Nephron progenitor cell (in vitro differentiated cells): ENCODE measurements at places on chromosomes 7 and 10.

- DNase-seq: no peak
These were observed 71.5 kb downstream of the IDE start for GRCh38 chr10:92502296-92502808.

GRCh38 chr7:114660126-114660486 is 245.5 kb downstream of the FOXP2 start:
- no peak for DNase-seq

DNA sequence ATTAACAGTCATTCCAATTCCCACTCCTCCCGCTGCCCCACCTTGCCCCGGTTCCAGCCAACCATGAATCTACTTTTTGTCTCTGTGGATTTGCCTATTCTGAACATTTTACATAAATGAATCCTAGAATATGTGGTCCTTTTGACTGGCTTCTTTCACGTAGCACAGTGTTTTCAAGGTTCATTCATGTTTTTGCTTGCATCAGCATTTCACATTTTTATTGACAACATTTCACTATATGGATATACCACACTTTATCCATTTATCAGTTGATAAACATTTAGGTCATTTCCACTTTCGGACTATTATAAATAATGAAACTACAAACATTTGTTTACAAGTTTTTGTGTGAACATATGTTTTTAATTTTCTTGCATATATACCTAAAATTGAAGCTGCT is 182.0 kb downstream of the ZNF248 start:
- DNase-seq: no peak

DNA sequence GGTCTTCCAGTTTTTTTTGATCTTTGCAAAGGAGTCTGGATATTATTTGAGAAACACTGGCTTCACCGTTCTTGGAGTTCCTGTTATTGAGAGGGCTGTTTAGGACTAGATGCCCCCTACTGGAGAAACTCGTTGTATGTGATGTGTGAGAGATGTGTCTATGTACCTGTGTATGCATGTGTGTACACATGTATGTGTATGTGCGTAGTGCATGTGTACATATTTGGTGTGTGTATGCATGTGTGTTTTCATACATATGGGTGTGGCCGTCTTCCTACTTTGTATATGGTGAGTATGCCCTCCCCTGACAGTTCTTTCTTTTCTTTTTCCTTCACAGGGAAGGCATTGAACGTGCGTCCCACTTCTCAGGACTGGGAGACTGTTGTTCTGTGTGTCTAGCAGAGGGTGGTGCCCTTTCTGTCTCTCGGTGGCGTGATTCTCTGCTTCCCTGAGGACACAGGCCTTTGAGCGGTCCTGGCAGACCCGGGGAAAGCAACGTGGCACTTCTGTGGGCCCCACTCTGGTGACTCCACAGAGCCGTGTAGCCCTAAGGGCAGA is 3.0 kb upstream of the CALHM3 start:
- DNase-seq: no peak

- no peak for DNase-seq
These were observed 54.4 kb downstream of the ADCYAP1R1 start for GRCh38 chr7:31106303-31107105.

DNA sequence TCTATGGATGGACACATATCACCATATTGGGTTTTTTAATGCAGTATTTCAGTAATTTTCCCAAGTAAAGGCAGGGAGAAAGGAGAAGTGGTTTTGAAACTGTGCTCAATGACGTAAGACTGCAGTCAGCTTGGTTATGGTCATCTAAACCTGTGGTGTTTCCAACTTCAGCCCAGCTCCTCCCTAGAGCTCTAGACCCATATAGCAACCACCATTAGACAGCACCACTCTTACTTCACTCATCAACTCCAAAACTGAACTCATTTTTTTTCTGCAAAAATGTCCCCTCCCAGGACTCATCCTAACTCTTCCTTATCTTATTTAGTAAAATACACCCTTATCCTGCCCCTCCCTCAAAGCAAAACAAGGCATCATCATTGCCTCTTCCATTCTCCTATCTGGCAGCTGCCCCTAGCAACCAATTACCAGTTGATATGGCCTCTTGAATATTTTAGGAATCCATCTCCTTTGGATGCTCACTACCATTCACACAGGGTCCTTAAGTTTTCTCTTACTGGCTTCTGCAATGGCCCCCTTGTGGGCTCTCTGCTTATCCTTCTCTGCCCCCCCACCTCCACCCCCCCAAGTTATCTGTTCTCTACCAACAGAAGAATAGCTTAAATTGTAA is 1.5 kb upstream of the RALA start:
- DNase-seq: no peak

- no peak for DNase-seq
These were observed 91.3 kb downstream of the PARD3 start for GRCh38 chr10:34723750-34724149.

DNA sequence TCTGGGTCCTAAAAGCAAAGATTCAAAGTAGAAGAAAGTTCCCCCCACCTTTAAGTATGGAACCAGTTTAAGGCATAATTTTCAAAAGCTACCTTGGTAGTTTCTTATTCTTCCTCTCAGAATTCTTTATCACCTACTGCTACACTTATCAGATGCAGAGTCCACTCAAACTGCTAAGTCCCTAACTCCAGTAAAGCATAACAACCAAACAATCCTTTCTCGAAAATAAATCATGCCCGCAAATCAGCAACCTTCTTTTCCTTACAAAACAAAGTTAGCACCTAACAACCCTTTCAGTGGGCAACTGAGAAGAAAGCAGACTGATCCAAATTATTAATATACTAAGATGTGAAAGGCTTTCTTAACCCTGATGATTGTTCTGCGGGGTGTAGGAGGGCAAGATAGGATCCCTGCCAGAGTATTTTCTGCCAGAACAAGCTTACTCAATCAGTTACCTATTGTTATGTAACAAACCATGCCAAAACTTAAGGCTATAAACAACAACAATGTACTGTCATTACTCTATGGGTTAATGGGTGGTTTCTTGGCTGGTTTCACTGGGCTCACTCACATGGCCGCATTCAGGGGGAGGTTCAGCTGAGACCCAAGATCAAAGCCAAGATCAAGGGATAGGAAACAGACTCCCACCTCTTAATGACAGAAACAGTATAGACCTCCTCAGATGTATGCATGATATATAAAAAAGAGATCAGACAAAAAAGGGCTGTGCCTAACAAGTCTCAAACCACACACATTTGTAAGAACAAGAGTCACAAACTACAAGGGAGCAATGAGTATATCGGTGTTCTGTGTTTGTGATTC is 42.0 kb downstream of the CCDC6 start:
- DNase-seq: no peak

GRCh38 chr7:111953611-111954010 is 252.6 kb downstream of the DOCK4 start:
- no peak for DNase-seq

GRCh38 chr7:100443096-100443840 is 7.0 kb upstream of the PPP1R35 start:
- DNase-seq: no peak

DNA sequence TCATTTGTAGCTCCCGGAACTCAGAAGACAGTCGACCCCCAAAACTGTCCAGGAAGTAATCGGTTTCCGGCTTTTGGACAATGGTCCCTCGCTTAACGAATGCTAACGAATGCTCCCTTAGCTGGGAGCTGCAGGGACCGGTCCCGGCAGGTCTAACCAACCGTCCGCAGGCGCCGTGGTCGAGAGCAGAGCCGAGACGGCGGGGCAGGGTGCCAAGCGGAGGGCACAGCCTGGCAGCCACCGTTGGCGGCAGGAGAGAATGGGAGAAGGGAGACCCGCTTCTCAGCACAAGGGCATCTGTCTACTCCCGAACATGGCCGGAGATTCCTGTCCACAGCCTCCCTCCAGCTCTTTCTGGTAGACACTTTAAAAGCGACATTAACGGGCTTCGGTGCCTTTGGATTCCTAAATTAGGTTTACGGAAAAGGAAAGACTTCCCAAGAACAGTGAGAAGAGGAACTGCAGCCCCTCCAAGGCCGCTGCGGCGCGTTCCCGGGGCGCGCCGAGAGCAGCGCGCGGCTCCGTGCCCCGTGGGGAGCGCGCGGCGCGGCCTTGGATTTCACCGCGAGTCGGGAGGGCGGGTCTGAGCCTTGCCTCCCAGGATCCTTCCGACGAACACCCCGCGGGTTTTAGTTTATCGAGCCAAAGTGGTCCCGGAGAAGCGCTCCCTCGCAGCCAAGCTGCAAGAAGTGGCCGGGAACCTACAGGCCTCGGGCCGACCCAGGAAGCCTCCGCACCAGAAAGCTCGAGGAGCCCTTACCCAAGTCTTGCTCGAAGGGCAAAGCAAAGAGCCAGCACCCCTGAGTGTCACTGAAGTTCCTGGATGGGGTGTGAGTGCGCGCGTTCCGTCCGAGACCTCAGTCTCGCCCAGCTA is 3.6 kb upstream of the TBX20 start:
- DNase-seq: peak; percentile 50

- DNase-seq: no peak
These were observed 163.3 kb upstream of the PRKCQ start for GRCh38 chr10:6743291-6743849.

DNA sequence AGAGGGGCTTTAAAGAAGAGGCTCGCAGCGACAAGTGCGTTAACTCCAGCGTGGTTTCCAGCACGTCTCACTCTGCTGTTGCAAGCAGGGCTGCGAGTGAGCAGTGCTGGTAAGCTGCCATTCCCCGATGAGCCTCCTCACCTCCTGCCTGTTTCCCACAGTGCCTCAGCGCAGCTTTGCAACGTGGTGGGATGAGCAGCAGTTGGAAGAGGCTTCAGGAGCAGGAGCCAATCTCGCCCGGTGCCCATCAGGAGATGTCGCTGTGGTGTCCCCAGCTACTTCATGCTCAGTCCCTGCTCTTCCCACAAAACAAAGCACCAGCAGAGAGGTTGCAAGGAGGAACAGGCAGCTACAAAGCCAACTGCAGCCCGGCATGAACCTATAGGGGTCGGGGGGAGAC is 2.4 kb upstream of the ADARB2 start:
- no peak for DNase-seq

- DNase-seq: no peak
These were observed 2.0 kb upstream of the DNAJC12 start for GRCh38 chr10:67839951-67840350.

GRCh38 chr10:91570220-91570619 is 62.7 kb downstream of the PPP1R3C start:
- DNase-seq: no peak

DNA sequence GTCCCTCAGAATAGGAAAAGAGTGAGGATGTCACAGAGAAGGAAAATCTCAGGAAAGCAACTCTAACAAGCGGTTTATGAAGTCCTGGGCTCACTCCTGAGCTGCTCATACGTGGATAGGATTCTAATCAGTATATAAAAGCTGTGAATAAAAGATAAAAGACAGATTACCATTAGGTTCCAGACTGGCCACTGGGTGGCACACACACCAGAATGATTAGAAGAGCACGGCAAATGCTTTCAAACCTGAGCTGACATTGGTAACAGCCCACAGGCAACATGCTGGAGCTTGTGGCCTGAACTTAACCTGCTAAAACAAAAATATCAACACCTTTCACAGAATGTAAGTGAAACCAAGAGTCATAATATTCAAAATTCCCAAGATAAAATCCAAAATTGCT is 370.8 kb downstream of the GRID1 start:
- no peak for DNase-seq

- no peak for DNase-seq
These were observed 19.4 kb downstream of the SPAM1 start for GRCh38 chr7:123944395-123944794.

DNA sequence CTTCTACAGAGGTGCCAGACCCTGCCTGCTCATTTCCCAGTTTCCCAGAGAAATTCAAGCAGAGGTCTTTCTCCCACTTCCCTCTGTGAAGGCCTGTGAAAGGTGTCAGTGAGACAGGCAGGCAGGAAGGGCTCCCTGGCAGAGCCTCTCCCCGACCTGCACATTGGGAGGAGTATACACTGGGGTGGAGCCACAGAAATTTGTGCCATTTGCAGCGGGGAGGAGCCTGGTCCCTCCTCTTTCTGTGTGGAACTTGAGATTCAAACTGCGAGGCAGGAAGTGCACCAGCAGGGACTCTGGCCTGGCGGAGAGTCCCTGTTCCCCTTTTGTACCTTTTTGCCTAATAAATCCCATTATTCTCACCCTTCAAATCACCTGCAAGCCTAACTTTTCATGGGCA is 54.6 kb upstream of the OPN4 start:
- DNase-seq: peak; percentile 33

GRCh38 chr10:7481368-7481765 is 70.5 kb upstream of the SFMBT2 start:
- no peak for DNase-seq

GRCh38 chr10:373015-373414 is 237.8 kb downstream of the ZMYND11 start:
- DNase-seq: no peak

- DNase-seq: no peak
These were observed 494 bp upstream of the RHBDD2 start for GRCh38 chr7:75878312-75878768.

DNA sequence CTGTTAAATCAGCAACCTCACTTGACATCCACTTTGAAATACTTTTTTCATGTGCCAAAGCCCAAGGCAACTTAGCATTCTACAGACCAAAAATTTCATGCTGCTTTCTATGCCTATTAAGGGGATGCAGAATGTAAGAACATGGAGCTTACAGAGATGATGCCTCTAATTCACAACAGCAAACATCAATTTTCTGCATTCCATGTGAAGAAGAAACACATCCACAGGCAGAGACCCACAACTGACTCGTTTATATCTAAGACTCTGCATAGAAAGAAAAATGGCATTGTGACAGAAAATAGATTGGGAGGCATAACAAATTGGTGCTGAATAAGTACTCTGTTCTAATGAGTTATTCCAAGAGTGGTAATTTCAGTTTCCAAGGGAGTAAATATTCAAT is 107.6 kb downstream of the SGMS1 start:
- DNase-seq: no peak

DNA sequence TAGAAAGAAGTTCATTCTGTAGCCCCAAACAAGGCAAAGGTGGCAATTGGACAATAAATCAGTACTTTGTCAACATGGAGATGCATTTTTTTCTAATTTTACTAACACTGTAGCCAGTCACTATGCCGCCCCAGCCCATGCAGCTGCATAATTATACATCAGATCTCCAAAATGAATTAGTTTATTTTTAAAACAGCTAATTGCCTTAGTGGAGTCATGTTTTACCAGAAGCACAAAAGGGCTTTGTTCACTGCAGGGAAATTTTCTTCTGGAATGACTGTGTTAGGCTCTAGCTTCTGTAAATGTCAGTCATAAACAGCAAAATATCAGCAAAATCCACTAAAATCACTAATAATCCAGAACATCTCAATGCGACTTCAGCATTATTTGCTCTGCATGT is 20.1 kb upstream of the HDAC9 start:
- DNase-seq: no peak

GRCh38 chr10:7362471-7362870 is 48.4 kb downstream of the SFMBT2 start:
- no peak for DNase-seq

DNA sequence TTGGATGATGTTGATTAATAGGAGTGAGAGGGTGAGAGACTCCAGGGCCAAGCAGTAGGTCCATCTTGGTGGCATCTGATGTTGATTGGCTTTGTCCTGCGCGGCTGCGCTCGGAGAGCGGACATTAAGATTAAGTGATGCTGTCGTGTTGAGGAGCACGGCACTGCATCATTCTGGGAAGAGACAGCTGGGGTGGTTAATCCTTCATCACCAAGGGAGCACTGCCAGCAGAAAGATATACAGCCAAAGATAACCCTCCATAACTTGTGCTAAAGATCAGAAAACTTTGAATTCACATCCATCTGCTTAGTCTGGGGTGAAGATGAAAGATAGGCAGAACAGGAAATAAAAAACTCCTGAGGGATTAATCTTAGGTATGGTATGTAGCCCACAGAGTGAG is 208.3 kb downstream of the LRMDA start:
- DNase-seq: no peak

- DNase-seq: peak; percentile 88
These were observed at the start of gene FAM53B for GRCh38 chr10:124744102-124745050. Gene FAM53B (minus strand): TSS chr10:124744378. CDS start chr10:124706713, 37,665 bp downstream.
